ENCODE measurements at places on chromosomes 11 and 22.

GRCh38 chr11:23311986-23312940, 452.0 kb upstream of the CCDC179 start:
- DNase-seq = no peak

DNA sequence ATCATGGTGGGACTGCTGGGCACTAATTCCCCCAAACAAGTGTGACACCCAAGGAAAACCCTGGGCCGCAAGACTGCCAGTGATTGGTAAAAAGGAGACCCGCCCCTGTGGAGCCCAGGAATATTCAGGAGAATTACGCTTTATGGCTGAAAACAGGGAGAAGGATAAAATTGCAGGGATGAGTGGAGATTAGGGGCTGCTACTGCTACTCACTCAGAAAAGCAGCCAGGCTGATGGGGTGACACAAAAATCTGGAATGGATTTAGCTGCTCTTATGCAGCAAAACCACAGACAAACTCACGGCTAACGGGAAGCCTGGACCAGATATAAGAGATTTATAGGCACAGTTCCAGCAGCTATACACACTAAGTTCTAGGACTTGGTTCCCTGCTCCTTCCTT, 4.4 kb upstream of the FBXO3 start:
- peak; percentile 39 for DNase-seq

DNA sequence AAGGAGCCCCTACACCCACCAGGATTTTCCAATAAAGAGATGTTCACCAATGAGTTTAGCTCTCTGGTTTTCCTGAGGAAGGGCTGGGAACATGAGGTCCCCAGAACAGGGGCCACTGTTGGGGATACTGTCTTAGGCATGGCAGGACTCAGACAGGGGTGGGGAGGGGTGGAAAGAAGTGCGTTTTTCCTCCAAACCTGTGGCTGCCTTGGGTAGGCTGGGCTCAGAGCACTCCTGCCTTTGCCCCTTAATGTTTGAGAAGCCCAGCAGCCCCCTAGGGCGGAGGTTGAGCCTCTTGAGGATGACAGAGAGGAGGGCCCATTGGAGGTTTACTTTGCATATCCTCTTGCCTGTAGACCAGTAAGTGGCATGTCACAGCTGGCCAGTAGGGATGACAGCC, 10.6 kb downstream of the MTFP1 start:
- no peak for DNase-seq

DNA sequence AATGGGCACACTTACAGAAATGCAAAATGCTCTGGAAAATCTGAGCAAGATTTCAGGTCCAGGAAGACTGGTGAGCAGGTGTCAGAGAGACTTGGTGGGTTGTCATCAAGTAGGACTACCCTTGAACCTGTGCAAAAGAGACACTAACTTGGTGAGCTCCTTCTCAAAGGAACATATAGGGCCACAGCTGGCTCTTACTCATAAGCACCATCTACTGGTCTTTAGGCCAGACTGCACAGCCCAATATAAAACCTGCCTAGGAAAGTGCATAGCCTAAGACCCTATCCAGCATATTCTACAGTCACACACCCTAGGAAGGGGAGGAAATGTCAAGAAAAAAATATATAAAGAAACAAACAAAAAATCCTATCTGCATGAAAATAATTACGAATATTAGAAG, 18.2 kb upstream of the OR10W1 start:
- DNase-seq = no peak

DNA sequence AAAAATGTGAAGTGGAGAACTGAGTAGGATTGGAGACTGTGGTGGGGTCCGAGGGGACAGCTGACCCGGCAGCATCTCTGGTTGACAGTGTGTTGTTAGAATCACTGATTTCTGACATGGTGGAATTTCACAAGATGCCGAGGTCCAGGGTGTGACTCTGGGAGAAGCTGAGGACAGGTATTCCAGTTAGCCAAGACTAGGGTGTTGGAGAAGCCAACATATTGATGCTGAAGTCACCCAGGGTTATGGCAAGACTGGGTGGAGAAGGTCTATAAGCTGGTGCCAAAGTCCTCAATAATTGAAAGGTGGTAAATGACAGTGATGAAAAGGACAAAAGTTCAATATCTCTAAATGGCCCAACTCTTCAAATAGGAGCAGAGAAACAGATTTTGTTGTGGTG, 86.1 kb downstream of the ME3 start:
- DNase-seq = no peak

GRCh38 chr11:1075341-1075911, 752 bp downstream of the MUC2 start:
- DNase-seq = no peak

DNA sequence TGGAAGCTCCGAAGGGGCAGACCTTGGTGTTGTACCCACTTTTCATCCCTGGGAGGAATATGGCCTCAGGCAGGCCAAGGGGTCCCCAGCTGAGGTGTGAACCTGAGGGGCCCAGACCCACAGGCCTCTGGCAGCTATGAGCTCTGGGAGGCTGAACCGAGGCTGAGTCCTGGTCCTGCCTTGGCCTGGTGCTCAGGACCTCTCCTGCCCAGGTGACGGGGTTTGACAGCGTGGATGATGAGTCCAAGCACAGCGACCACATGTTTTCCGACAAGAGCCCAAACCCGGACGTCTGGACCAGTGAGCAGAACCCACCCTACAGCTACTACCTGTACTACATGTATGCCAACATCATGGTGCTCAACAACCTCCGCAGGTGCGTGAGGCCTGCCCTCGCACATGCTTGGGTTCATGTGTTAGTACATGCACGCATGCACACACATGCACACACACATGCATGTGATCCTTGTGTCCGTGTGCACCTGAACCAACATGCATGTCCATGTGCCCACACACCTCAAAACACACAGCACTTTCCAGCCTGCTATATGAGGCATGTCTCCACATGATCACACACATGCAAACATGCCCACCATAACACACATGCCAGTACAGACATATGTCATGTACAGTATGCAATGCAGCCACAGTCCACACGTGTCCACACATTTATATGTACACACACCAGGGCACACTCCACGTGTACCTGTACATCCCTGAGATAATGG, 40.9 kb downstream of the RNF141 start:
- DNase-seq = no peak

DNA sequence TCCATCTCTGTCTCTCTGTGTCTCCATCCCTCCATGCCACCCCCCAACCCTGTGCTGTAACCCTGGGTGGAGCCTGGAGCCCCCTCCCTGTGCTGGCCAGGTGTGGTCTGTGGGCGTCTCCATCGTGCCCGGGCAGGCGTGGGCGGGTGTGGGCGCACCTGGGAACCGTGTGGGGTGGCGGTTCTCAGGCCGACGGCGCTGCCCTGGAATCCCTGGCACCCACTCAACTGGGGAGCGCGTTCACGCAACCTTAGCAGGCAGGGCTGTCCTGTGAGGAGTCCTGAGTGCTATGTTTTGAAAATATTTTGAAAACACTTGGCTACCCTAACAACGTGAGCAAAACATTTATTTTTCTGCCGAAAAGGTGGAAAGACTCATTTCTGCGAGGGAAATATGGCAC, 4.7 kb downstream of the TNNT3 start:
- no peak for DNase-seq

DNA sequence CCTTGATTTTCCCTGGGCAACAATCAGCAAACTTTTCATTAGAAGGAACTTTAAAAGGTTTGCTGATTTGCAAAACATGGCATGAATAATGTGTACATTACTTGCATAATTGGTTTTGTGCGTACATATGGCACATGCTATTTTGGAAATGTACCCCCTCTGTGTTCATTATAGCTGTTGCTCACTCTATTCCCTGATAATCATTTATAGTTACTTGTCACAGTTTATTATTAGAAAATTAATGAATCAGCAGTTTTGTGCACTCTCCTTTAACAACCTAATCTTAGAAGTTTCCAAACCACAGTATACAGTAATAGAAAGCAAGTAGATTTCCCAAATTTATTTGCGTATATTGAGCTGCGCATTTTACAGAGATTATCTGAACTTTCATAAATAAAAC, 389.9 kb downstream of the CNTN5 start:
- DNase-seq = no peak

DNA sequence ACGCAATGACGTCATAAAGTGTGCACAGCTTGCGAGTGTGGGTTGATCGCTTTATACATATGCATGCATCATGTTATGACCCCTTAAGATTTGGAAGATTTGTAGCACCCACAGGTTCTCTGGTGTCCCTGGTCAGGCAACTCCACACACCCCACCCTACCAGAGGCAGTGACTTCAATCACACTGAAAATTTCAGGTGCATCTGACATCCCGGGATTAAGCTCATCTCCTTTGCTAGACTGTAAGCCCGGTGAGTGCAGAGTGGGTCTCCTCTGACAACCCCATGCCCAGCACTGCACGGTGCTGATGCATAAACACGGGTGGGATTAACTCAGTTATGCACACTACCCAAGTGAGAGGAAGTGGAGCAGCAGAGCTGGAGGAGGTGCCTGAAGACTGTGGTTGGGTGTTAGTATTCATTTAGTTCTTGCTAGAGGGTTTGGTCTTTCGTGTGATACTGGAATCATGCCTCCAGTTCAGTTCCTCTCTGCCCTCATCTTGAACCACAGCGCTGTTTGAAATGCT, 6.5 kb downstream of the ARSA start:
- DNase-seq = no peak

DNA sequence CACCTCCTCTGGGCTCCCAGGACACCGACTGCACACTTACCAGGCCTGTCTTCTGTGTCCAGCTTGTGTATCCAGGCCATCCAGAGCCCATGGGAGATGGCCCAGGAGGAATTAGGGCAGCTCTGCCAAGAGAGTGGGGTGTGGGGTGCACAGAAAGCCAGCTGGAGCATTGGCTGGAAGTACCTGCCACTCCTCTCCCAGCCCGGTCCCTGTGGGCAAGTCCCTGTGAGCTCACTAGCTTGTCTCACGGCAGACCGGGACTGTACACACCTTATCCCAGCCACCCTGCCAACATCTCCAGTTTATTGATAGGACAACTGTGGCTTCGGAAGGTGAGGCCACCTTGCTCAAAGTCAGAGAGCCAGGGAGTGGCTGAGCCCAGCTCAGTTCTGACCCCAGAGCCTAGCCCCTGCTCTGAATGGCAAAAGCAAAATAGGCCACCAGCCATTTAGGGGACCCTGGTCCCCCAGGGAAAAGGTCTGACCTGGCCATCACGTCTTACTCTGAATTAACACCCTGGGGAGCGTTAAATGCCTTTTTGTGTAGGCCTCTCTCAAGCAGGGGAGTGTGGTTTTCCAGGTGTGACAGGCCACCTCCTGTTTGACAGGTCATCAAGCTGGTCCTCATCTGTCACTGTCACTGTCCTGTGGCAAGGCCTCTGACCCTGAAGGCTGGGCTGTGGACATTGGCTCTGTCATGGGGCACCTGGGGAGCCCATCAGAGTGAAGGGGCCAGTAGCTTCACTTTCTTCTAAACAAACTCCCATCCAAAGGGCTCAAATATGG, 15.1 kb downstream of the UQCR10 start:
- no peak for DNase-seq

- no peak for DNase-seq
Measured at GRCh38 chr11:45109400-45109799, 37.0 kb upstream of the PRDM11 start.

DNA sequence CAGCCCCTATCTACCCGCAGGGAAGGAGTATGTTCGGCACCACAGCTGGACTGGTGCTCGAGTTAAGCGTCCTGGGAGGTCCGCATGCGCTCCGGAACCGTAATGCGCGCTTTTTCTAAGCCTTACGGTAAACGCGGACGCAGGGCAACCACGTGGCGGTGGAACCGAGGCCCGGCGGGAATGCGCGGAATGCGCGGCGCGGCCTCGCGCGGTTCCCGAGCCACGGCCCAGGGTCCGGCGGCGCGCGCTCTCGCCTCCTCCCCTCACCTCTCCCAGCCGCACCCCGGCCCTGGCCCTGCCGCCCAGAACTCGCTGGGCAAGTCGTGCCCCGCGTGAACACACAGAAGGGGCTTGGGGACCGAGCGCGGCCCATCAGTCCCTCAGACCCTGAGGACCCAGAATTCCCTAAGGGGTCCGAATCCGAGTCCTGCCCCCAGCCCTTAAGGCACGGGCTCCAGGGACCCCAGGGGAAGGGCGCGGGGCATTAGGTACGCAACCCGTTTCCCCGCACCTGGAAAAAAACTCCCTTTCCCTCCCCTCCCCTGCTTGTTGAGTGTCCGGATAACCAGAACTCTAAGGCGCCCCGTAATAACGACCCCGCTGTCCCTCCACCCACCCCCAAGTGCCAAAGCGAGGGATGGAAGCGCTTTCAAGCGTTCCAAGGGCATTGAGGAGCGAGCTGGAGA, 4.3 kb upstream of the CCND1 start:
- no peak for DNase-seq

DNA sequence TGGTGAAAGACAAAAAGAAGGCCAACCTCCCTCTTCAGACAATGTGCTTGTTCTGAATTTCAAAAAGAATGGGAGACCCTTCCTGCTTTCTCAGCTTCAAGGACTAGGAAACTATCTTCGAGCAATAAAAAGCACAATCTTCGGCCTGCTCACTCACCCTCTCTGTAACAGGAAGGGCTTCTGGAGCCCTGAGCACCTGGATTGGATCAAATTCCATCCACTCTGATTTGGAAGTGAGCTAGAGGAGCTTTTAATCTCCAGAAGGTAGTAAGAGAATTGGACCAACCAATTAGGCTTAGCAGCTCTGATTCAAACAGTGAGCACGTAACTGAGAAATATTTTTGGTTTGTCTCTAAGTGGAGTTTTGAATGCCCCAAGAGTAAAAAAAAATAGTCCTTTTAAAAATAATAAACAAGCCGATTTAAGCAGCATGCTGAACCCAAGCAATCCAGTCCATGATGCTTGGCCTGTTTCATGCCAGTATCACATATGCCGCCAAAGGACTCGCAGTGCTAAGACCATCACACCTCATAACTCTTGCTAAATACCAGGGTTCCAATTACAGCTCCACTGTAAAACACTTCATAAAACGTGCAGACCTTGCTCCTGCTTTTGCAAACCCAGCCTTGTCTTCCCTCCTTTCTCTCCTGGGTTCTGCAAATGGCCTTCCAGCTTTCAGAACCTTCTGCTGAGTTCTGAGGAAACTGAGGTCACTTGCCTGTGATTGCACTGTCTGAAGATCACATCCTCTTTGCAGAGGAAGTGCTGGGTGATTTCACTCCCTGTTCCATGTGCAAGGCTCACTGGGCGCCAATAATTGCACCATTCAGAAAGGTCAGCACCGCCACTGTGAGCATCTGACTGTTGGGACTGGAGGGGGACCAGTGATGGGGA, 74.4 kb downstream of the SLC1A2 start:
- no peak for DNase-seq

GRCh38 chr22:26894362-26894761, 237.0 kb downstream of the MIAT start:
- DNase-seq = no peak

GRCh38 chr11:132028380-132029240, 658.2 kb downstream of the NTM start:
- no peak for DNase-seq

- DNase-seq = no peak
Measured at GRCh38 chr11:113189909-113190667, 124.3 kb upstream of the TTC12 start.

GRCh38 chr11:8373519-8374432, 110.1 kb upstream of the LMO1 start:
- DNase-seq = no peak

GRCh38 chr22:28983190-28983589, 78.4 kb downstream of the C22orf31 start:
- DNase-seq = no peak

GRCh38 chr11:27650988-27651387, 49.3 kb downstream of the BDNF start:
- no peak for DNase-seq

GRCh38 chr11:106619320-106619990, 398.8 kb downstream of the GUCY1A2 start:
- DNase-seq = no peak
